ENCODE measurements at places on chromosomes 11 and 22.

DNA sequence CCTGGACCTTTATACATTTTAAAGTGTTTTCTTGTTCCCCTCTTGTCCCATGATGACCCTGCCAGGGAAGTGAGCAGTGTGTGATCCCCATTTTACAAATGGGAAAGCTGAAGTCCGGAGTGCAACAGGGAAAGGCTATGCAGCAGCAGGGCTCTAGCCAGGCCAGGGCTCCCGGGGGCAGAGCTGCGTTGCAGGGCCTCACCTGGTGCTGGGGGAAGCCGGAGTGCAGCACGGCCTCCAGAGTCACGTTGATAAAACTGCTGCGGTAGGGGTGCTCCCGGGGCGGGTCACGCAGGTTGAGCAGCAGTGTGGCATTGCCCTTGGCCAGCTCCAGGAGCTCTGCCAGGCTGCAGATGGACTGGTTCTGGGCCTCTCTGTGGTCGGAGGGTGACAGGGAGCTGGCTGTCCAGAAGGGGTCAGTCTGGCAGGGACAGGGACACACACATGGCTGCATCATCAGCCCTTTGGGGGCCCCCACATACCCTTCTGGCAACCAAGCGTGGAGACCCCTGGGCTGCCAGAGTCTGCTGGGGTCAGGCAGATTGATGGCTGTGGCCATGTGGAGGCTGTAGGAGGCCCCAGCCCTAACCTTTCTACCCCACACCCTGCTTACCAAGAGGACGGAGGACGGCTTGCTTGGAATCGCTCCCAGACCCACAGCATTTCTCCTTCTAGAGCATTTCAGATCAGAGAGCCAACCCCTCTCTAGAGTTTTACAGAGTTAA, 9.3 kb upstream of the KLHL35 start:
- no peak for DNase-seq

DNA sequence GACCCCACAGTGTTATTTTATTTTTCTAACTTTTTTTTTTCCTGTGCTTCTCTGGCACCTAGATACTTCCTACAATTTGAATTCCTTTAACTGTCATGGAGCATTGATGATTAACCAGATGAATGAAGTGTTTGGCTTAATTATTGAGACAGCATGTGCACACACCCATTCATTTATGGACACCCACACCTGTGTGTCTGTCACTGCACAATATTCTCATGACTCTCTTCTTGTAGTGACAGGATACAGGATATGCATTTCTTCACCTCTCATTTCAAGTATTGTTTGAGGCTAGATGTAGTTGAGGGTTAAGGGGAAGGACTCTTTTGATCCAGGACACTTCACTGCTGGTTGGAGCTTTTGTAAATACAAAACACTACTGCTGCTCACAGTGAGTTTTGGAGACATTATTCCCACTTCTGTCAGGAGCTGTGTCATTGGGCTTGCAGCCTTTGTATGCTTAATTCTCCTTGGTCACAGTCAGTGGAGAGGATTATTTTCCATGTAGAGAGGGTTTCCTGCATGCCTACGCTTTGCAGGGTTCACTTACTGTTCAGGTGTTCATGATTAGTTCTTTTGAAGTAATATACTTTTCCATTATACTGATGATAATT, 33.5 kb downstream of the SPECC1L start:
- DNase-seq: no peak

GRCh38 chr11:73114110-73114834, 27.8 kb downstream of the FCHSD2 start:
- DNase-seq: no peak

- DNase-seq: no peak
Observed at GRCh38 chr11:79437981-79438630, 2.7 kb downstream of the TENM4 start.

DNA sequence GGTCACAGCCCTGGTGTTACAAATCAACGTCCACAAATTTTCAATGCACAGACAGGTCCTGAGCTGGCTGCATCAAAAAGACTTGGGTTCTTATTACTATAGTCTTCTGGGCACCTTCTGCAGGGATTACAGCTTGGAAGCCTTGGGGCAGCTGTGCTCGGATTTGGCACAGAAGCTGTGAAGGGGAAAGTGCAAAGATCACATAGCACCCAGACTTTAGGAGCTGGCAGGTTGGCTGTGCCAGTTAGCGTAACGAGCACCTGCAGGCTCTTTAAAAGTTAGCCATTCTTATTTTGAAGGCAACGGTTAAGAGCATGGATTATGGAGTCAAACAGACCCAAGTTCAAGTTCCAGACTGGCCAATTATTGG, 100.4 kb downstream of the ARL14EP start:
- no peak for DNase-seq

GRCh38 chr11:66315921-66316811, 678 bp downstream of the CD248 start:
- DNase-seq: no peak

DNA sequence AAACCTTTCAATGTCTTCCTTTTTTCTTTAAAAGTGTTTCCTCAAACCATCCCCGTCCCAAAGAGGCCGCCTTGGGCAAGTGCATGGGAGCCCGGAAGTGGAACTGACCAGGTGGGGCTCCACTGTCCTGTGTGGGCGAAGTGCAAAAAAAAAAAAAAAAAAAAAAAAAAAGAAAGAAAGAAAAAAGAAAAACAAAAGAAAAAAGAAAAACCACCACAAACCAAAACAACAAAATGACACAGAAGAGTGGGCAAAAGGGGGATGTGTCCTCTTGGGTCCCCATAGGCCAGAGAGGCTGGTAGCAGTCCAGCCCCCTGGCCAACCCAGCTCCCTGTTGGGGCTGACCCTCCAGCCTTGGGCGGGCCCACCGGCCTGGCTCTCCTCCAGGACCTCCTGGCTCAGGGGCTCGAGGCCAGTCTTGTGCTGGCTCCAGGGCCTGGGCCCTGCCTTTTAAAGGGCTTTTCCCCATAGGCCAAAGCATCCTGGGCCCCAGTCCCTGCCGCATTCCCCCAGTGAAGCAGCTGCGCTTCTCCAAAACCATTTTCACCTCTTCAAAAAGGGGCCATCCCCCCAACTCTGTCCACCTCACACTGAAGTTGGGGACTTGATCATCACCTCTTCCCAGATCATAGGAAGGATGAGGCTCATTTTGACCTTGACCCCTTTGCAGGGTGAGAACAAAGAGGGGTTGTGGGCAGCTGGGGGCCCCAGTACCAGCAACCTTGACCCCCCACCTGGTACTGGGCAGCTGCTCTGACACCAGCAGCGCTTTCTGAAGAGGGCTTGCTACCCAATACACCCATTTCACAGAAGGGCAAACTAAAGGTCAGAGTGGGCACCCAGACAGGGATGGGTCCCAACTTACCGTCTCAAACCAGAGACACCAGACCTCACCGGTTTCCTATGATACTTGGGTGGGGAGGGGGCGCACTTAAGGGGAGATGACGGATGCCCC, 9.4 kb downstream of the CBX6 start:
- no peak for DNase-seq

- no peak for DNase-seq
Observed at GRCh38 chr11:29900382-29900781, 116.4 kb downstream of the KCNA4 start.

GRCh38 chr11:110824912-110825620, 112.8 kb upstream of the ARHGAP20 start:
- DNase-seq: no peak

GRCh38 chr22:30863081-30863833, 105.3 kb downstream of the MORC2 start:
- DNase-seq: no peak

GRCh38 chr11:1481861-1482441, 4.6 kb downstream of the MOB2 start:
- no peak for DNase-seq

GRCh38 chr22:44616882-44617655, 84.9 kb upstream of the PRR5 start:
- no peak for DNase-seq

Data from T-helper 22 cell (primary cell).